ENCODE measurements at places on chromosomes 2 and 18. TPM values are rescaled to one million over a fixed set of nuclear protein-coding genes. Genes with fewer than 3 reads are reported as not detected.

Gene SLC11A1
- 0.13 TPM for total RNA-seq

Gene DSC2
- 0.13 TPM for total RNA-seq

Gene HOXD10
- 0.49 TPM for total RNA-seq

Gene LGALSL
- total RNA-seq = 4.3 TPM

Gene RAPH1
- total RNA-seq = 52.6 TPM

Gene CXCR1
- not detected for total RNA-seq

Gene UGT1A4
- total RNA-seq = not detected

Gene MARCO
- not detected for total RNA-seq

Gene ARHGAP15
- not detected for total RNA-seq

Gene TANC1
- total RNA-seq = 123 TPM

Gene ADD2
- 4.7 TPM for total RNA-seq

Gene ADAM17
- 44.2 TPM for total RNA-seq

Gene TRIM43
- total RNA-seq = not detected

Gene CSRNP3
- under 0.01 TPM for total RNA-seq

Gene CPO
- total RNA-seq = 0.19 TPM
